ENCODE measurements at places on chromosomes 7 and 10.

DNA sequence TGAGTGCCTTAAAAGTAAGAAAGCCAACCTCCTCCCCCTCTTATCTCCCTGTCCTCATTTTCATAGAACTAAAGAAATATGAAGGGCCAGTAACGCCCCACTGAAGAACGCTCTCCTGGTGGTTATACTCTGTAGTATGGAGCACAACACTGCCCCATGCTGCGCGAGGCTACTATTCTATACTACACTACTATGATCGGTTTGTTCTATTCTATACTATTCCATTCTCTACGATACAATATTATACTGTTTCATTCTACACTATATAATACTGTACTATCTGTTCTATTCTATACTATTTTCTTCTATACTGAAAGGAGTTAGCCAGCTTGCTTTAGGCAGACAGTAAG, 34.8 kb downstream of the DIP2C start:
- DNase-seq: no peak

DNA sequence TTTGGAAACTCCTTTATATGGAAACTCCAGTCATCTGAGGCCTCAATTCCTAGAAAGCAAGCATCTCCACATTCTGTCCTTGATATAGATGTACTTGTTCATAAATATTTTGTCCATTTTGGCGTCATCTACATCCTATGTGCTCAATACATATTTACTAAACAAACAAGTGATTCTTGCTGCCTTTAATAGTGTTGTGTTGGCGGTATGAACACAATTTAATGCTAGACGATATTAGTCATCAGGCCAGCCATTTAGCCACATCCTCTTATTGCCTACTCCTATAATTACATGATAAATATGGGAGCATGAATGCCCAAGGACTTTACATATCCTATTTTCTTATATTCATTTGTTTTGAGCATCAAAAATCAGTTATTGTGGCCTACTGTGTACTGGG, 18.5 kb upstream of the IFRD1 start:
- DNase-seq: no peak

GRCh38 chr10:123643315-123643714, 22.8 kb upstream of the GPR26 start:
- no peak for DNase-seq

DNA sequence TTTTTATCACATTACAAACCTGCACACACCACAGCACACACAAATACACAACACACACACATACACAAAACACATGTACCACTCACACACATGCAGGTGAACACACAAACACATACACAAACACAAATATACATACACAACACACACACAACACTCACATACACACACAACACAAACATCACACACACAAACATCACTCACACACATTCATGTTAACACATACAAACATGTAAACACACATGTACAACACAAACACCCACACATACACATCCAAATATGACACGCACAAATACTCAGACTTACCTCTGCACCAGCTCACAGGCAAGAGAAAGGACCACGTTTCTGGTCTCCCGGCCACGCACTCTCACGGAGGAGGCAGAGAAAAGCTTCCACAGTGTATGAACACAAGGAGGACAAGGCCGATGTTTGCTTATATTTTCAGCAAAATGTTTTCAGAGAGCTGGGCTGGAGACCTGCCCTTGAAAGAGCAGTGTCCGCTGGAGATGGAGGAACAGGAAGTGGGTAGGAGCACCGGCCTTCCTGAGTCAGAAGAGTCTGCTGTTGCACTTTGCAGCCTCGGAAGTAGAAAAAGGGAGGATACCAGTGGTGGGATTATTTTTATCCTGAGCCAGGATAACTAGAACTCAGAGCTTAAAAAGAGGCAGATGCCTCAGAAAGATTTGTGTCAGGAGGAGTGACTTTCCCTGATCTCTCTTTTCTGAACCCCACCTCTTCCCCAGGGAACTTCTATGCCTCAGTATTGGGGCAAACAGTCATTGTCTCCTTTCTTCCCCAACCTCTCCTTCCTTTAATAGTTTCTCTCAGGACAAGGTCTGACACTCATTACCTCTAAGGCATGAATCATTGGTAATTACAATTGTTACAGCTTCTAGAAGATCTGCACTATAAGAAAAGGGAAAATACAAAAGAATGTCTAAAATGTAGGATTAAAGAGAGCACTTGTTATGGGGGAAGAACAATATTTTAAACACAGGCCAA, at the start of gene GIMAP6:
Gene GIMAP6, minus strand, starts transcription at position 520 of the 999 bp plus-strand sequence. CDS start 2,243 bp downstream, outside the sequence.
- DNase-seq: no peak

DNA sequence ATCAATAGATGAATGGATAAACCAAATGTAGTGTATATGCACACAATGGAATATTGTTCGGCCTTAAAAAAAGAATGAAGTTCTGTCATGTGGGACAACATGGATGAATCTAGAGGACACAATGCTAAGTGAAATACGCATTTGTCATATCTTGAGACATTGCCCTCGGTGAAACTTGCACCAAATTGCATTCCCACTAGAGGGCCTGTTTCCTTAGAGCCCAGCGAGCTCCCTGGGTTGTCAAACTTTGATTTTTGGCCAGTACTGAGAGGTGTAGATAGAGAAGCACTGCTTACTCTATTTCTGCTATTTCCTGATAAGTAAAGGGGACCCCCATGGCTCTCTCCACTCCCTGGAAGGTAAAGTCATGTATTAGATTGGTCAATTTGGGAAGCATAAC, 157.1 kb downstream of the GPAM start:
- no peak for DNase-seq

All from NCI-H2029 (cell line).